ENCODE measurements at places on chromosomes 2 and 18.

DNA sequence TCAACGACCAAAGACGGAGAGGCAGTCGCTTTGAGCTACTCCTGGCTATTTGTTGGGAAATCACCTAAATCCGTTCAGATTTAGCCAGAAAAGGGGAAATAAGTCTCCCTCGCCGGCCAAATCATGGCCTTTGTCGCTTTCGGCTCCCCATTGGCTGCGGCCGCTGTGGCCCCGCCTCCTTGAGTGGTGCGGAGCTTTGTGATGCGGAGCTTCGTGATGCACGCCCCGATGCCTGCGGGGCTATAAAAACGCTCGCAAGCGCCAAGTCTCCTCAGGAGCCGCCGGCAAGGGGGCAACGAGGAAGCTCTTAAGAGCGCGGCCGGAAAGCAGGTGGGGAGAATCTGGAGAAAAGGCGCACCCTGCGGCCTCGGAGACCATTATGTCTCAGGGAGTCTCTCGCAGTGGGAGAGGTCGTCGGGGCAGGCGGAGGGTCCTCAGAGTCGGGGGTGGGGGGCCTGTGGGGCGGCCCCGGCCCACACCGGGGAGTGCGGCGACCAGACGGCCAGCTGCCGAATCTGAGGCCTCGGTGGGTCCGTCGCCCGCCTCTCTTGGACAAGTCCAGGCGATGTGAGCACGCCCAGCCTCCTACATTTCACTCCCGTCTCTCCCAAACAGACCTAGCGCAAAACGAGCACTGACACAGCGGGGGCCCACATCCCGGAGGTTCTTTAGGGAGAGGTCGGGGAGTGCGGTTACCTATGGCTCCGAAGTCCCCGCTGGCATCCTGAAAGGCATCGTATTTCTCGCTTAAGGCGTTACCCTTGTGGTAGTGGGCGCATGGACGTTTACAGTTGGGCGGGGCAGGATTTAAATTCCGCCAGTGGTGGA lies at the start of gene CABYR:
Gene CABYR (plus strand): TSS at position 274 of the 828 bp plus-strand sequence. CDS start 4,053 bp downstream, outside the sequence.
- DNase-seq = peak; percentile 89

- DNase-seq = no peak
Observed at GRCh38 chr2:109614715-109615636, 812 bp downstream of the SOWAHC start.

GRCh38 chr2:206054952-206055351 lies 31.0 kb downstream of the INO80D start:
- no peak for DNase-seq

- DNase-seq = no peak
Observed at GRCh38 chr2:173822889-173823542, 142.2 kb downstream of the SP3 start.

DNA sequence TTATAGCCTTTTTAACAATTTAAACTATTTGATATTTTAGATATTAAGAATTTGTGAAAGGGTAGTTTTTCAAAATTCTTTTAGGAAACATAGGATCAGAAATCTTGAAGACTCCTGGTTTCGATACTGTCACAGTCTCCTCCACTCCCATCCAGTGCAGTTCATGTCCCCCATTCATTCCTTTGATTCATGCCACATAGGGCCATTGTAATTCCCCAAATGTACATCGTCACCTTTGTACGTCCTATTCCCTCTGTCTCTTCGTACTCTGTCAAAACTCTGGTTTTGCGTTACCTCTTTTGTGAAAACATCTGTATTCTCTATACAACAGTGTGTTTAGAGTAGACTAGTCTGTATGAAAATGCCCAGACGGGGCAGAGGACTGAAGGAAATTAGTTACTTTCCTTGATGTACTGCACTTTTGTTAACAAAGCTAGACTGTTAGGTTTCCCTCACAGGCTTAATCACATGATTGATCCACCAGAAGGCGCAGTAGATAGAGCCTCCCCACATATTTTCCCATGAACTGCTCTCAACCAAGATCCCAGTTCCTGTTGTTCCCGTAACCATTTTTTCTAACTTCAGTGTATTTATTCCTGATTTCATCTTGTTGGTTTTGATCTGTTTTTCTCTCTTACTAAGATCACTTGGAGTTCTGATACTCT lies 2.5 kb downstream of the MRPL35 start:
- no peak for DNase-seq

- DNase-seq = no peak
Observed at GRCh38 chr18:79572093-79572780, 107.4 kb upstream of the CTDP1 start.

DNA sequence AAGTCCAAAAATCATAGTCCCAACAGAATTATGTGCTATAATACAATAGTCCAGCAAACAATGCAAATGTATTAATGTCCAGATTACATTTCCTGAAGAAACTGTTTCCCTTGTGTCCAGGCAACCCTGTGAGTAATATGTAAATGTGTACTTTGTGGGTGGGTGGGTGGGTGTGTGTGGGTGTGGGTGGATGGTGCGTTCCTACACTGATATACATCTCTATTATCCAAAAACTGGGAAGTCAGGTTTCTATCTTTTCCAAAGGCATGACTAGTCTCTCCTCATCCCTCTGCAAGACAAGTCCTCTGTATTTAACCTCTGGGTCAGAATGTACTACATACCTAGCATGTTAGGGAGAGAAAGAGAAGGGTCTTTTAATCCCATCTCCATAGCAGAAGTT lies 71.6 kb downstream of the LNPK start:
- DNase-seq = no peak

- DNase-seq = no peak
Observed at GRCh38 chr2:33086400-33087015, 139.8 kb downstream of the LTBP1 start.

GRCh38 chr2:40103163-40103562 lies 324.1 kb upstream of the THUMPD2 start:
- no peak for DNase-seq

DNA sequence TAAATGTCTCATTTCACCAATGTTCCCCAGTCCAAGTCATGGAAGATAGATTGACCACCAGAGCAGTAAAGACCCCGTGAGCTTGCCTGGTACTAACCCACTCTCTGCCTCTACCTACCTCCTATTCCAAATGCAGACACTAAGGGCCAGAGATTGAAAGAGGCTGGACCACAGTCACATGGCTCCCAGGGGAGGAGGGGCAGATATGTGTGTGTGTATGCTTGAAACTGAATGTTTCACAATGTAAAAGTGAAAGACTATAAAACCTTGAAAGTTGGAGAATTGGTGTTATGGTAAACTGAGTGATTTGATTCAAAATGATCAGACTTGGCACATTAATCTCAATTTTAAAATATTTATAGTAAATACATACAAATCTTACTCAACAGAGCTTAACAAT lies 21.7 kb upstream of the KLHL29 start:
- no peak for DNase-seq

GRCh38 chr2:48278590-48278989 lies 251.4 kb upstream of the STON1 start:
- DNase-seq = no peak

- no peak for DNase-seq
Observed at GRCh38 chr2:234607691-234608090, 110.8 kb upstream of the ARL4C start.

DNA sequence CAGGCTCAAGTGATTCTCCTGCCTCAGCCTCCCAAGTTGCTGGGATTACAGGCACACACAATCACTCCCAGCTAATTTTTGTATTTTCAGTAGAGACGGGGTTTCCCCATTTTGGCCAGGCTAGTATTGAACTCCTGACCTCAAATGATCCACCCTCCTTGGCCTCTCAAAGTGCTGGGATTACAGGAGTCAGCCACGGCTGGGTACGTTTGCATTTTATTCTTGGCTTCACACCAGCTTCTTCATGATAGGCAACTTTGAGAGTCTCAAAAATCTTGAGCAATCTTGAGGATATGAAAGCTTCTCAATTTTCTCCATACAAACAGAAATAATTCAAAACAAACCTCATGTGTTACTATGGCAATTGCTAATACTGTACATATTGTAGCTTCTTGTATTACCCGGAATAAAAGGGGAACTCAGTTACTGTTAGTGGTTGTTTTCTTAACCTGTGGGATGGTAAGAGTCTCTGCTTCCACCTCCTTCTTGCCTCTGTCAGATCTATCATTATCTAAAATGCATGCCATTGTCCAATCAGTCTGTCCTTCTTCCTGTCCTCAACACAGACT lies 102.9 kb upstream of the SYT4 start:
- DNase-seq = no peak
